ENCODE measurements at places on chromosomes 13 and 19.

GRCh38 chr19:38145623-38146022, 78.4 kb downstream of the DPF1 start:
- DNase-seq, result no peak

DNA sequence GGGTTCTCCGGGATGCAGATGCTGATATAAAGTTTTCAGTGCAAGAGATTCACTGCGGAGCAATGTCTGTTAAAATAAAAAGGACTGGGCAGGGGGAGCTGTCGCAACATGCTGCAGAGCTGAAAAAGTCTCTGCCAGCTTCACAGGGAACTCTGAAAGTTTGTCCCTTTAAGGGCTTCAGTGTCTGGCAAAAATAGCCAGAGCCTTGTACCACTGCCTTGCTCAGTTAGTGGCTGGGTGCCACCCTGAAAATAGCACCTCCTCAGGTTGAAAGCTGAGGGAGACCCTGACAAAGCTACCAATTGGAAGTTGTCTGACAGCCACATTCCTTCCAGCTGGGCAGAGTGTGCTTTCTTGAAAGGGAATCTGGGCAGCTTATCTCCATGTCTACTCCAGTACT, 3.0 kb upstream of the NDFIP2 start:
- DNase-seq, result peak; percentile 9

DNA sequence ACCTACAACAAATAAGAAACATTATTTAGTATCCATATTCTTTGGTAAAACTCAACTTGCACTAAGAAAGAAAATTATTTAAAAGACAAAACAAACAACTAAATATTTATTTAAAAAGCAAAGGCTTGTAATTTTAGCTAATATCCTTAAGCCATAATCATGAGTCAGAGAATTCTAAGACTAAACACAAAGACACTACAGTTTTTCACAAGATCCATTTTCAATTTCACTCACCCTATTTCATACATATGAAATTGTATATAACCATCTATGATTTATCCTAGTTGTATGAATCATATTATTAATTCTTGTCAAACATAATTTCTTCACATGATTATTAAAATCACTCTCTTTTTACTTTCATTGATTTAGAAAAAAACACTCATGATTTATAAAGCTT, 64.3 kb downstream of the MICU2 start:
- DNase-seq, result no peak

GRCh38 chr19:2239173-2239572, 2.5 kb downstream of the SF3A2 start:
- DNase-seq, result no peak

DNA sequence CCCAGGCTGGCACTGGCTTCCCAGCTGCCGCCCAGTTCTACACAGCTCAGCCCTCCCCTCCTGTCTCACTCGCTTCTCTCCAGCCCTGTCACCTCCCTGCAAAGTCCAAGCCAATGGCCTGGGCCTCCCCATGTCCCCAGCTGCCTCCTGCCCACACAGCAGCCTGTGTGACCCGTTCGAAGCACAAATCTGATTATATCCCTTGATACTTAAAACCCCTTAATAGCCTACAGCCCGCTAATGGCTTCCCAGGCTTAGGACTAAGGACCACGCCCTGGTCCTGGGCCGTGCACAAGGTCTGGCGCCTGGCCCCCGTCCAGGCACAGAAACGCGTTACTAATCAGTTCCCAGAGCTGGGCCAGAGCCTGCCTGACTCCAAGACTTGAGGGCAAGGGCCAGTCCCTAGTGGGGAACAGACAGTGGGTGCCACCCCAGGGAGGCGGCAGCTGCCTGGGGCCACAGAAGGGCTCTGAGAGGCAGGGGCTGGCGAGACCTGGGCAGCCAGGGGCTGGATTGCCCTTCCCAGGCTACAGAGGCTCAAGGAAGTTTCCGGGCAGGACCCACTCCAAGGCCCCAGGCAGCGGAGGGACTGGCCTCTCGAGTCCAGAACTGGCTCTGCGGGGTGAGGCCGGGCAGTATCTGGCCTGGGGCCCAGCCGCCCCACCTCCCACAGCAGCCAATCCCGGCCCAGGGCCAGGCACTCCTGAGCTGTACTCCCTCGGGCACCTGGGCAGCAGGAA, 10.4 kb downstream of the XAB2 start:
- no peak for DNase-seq

- peak; percentile 38 for DNase-seq
These were observed 109.7 kb downstream of the NUFIP1 start for GRCh38 chr13:44879452-44880058.

GRCh38 chr19:7516333-7516732, 430 bp downstream of the ZNF358 start:
- no peak for DNase-seq

- no peak for DNase-seq
These were observed 47.3 kb downstream of the COL4A1 start for GRCh38 chr13:110259651-110260050.

DNA sequence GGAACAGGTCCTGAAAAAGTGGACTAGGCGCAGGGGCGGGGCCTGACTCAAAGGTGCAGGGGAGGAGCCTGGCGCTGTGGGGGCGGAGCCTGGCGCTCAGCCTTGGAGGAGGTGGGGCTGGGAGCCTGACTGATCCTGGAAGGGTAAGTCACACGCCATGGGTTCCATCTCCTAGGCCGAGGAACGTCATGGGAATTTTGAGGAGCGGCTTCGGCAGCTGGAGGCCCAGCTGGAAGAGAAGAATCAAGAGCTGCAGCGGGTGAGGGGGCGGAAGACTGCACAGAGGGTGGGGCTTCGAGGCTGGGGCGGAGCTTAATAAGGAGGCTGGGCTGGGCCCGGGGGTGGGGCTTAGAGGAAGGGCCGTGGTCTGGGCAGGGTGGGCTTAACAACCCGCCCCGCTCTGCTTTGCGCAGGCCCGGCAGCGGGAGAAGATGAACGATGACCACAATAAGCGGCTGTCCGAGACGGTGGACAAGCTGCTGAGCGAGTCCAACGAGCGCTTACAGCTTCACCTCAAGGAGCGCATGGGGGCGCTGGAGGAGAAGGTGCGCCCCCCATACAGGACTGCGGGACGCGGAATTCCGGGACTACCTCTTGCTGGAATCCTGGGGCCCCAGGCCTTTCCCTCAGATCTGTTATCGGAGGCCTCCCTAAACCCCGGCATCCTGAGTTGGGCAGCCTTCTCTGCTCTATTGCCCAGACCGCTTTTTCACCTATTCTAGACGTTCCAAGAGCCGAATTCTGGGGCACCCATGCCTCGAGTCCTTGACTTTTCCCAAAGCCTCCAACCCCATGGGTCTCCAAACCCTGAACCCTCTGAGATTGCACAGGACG, 14.5 kb downstream of the PPFIA3 start:
- DNase-seq, result peak; percentile 95

DNA sequence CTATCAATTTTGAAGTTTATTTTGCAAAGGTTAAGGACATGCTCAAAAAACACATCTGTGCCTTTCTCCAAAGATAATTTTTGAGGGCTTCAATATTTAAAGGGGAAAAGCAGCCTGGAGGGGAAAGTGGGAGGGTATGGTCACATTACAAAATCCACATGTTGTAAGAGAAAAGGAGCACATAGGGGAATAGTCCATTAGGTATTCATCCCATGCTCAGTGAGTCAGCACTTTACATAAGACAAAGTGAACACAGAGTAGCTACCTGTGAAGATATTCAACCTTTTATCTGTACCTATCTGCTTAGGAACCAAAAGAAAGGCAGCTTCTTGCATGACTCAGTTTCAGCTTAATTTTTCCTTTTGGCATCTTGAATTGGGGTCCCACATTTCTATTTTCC, 932.0 kb downstream of the SLITRK6 start:
- DNase-seq, result no peak

DNA sequence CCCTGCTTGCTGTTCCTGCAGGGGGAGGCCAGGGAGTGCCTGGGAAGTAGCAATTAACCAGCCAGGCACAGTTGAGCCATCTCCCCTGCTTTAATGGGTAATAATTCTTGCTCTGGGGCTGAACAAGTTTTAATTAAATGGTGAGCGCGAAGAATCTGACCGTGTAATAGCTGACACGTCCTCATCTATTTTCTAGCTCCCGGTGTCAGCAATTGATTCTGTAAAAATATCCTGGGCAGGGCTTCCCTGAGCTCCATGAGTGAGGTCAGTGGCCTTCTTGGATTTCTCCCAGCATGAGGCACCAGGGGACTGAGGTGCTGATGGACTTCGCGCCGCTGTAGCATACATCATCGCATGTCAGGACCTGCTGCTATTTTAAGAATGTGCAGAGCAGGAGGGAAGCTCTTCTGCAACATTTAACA, 26.9 kb downstream of the SIPA1L3 start:
- DNase-seq, result no peak

GRCh38 chr13:110423689-110424302, 116.7 kb downstream of the COL4A2 start:
- no peak for DNase-seq

DNA sequence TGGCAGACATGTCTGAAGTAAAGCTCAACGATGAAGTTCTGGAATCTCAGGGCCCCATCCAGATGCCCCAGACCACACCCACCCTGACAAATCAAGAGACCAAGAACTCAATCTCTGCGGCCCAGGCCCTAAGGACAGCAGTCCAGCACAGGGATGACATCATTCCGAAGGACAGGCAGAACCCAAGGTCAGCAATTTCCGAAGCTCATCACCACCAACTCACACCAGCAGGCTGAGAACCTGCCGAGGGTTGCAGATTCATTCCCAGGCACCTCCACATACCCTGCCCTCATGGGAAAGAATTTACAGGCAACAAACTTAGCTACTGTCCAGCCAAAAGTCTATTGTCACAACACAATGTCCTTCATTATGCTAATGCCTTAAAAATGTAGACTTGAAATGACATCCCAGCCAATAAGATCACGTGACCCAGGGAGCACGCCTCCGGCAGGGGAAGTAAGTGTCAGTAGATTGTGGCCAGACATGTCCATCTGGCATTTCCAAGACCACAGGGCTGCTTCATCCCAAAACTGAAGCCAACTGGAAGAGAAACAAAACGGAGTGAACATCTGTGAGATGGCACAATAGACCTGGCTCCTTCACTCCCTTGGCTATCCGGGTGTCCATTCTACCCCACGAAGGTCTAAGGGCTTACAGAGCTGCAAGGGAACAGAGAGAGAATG, 98.8 kb downstream of the CRYL1 start:
- DNase-seq, result no peak

- no peak for DNase-seq
These were observed 1001.7 kb downstream of the PCDH17 start for GRCh38 chr13:58633226-58633625.

DNA sequence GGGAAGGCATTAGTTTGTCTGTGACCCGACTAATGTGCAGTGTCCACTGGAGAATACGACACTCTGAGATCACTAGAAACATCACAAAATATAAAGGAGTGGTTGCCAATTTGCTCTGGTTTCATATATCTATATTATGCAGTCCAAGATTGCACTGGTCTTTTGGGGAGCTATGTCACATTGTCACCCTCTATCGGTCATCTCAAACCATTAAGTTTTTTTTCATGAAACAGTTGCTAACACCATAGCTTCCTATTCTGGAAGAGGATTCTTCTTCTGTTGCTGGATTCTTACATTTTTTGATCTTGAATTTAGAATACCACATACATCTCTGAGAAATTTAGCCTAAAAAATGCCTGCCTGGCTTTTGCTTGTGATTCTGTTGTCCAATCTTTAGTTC, 168.6 kb downstream of the LACC1 start:
- DNase-seq, result no peak

DNA sequence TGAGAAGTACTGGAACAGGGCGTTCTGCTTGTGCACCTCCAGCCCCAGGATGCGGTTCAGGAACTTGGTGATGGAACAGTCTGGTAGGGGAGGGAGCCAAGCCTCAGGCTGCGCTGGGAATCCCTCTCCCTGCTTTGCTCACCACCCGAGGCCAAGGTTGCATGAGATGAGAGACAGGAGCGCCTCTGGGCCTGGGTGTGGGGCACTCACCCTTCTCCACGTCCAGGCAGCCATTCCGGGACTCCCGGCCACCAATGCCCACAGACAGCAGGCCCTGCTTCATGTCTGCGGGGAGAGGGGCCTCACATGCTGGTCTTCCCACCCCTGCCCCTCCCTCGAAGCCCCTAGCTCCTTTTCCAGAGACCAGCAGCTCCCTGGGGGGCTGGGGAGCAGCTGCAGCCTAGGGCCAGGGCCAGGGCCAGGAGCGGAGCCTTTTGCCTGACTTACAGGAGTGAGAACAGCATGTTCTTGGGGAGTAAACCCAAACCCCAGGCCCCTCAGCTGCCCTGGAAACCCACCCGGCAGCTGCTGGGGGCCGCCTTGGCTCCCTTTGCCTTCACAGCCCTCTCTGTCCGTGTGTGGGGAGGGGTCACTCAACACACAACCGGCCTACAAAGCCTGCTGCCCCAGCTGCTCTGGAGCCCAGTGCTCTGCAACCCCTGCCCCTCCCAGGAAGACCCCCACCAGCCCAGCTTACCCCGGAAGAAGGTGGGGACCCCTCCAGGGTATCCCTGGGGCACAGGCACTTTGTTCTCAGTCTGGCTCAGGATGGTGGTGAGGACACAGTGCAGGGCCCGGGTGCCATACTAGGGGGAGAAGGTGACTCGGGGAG, 7.2 kb downstream of the GPX4 start:
- DNase-seq, result no peak

GRCh38 chr13:46307554-46307953, 79.5 kb downstream of the RUBCNL start:
- DNase-seq, result no peak

DNA sequence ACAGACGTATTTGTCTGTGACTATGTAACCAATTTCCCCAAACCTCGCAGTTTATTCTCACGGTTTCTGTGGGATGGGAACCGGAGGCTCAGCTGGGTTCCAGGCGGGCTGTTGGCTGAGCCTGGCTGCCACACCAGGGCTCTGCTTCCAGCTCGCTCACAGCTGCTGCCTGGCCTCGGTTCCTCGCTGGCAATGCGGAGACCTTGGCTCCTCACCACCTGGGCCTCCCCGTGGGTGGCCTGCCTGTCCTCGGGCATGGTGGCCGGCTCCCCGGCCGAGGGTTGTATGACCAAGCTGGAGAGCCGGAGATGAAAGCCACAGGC, 218.9 kb upstream of the MAB21L1 start:
- DNase-seq, result no peak

DNA sequence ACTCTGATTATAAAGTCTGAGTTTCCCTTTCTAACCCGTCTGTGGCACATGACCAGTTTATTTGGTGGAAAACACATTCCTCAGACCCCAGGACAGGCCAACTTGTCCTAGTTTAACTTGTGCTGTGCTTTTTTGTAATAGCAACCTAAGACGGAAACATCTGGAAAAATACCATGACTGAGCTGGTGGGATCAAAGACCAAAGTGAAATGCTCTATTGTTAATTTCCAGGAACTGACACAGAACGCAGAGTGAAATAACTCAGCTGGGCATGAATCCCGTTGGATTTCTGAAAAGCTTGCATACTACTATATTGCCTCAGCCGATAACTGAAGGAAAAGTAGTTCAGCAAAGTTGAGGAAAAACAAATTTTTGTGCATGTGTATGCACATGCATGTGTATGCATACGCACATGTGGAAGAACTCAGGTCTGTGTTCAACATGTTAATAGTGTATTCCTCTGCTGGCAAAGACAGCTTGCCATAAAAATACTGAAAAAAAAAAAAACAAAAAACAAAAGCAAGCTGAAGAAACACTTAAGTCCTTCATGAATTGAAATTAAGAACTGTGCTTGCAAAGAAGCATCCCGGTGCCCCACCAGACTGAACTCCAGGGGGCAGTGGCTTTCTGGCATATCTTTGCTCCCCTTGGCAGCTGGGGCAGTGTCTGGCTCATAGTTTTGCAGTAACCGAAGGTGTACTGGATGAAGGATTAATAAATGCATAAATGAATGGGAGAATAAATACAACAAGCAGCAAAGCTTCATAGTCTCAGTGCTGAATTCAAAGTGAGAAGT, 187.8 kb downstream of the LHFPL6 start:
- DNase-seq, result no peak

- peak; percentile 35 for DNase-seq
These were observed 111.9 kb downstream of the EFNB2 start for GRCh38 chr13:106423530-106423929.

Measured in H7 (cell line).